Smooth muscle cell of the brain vasculature (primary cell): ENCODE measurements at places on chromosomes 3 and 15.

DNA sequence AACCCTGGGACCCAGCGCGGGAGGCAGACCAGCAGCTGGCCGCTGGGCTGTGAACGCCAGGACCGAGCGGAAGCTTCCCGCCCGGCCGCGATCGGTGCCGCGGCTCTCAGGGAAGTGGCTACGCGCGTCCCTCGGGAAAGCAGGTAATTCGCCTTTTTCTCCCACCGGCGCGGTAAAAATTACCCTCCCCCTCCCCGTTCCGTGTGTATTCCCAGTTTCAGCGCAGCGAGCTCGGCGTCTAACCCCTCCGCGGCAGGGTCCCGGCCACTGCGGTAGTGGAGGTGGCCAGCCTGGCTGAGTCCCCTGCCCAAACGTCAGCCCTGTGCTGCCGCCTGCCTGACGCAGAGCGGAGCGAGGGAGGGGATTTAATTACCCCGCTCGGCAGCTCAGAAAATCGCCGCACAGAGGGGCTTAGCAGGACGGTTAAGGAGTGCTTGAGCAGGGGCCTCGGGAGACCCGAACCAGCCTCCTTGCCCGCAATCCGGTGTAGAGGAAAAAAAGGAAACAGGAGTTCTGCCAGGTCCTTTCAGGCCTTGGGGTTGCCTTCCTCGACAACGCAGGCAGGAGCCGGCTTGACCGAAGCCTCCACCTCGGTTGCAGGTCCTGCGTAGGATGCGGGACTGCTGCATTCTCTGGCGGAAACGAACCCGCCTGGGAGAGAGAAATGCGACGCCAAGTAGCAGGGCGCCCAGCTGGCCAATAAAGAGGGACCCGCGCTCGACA, 2.9 kb downstream of the GATA2 start:
- no peak for DNase-seq

GRCh38 chr3:39118079-39118478, 10.6 kb downstream of the TTC21A start:
- DNase-seq, result no peak

- DNase-seq, result no peak
Observed at GRCh38 chr3:68773401-68773800, 158.9 kb downstream of the TAFA4 start.

GRCh38 chr3:14371573-14372474, 30.6 kb upstream of the SLC6A6 start:
- no peak for DNase-seq
